ENCODE measurements at places on chromosomes 11 and 22. TPM values are rescaled to one million over a fixed set of nuclear protein-coding genes. Genes with fewer than 3 reads are reported as not detected.
A peak's percentile ranks its signal among the peaks of the same experiment; 100 is the strongest.

TP53AIP1 gene
- 0.59 TPM for total RNA-seq

LDHAL6A gene
- total RNA-seq = not detected

DNA sequence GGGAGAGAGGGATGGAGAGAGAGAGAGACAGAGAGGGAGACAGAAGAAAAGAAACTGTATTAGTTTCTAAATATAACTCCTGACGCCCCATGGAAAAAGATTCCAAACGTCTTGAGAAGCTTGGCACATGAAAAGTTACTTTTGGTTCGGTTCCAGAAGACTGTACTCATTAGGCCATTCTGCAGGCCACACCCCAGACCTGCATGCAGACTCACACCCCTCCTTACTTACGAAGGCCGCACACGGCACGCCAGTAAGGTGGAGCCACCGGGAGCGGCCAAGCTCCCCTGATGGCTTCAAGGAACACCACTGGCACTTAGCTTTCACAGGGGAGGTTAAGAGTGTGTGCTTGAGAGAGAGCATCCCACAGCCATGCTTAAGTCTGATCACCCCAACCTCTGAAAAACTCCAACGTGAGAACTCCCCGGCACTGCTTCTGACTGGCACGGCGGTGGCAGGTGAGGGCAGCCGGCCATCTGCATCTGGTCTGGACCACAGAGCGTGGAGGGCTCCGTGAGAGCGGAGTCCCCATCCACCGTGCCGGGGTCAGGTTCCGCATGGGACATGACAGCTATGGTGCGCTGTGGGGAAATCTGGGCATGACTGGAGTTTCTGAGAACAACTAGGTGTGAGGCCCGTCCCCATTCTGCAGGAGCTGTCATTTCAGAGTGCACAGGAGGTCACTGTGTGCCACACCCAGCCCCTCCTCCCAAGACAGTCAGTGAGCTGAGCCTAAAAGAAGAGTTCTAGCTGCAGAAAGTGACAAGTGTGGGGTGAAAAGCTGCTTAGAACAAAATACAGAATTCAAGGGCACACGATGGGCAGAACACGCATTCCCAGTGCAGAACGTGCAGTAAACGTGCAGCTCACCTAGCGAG lies 62.4 kb downstream of the MYH9 start:
- H3K4me3 ChIP-seq = peak overlapping the region; percentile 44
- peak; percentile 92 for DNase-seq
- H3K4me1 ChIP-seq = peaks cover 52% of the 10 kb centered on the region
- peak overlapping the region; percentile 97 for H3K27ac ChIP-seq
- peaks cover 6% of the 10 kb centered on the region for H3K36me3 ChIP-seq
- H3K27me3 ChIP-seq = no peaks in the 10 kb centered on the region

GRCh38 chr11:17683377-17684161 lies 35.8 kb upstream of the MYOD1 start:
- no peak for DNase-seq
- H3K27me3 ChIP-seq = no peaks in the 10 kb centered on the region
- no peaks in the 10 kb centered on the region for H3K4me1 ChIP-seq
- H3K36me3 ChIP-seq = no peaks in the 10 kb centered on the region
- no peak overlapping the region for H3K27ac ChIP-seq
- no peak overlapping the region for H3K4me3 ChIP-seq

SPATA19 gene
- not detected for total RNA-seq

- DNase-seq = no peak
- H3K36me3 ChIP-seq = no peaks in the 10 kb centered on the region
- H3K27ac ChIP-seq = no peak overlapping the region
- H3K4me3 ChIP-seq = no peak overlapping the region
Observed at GRCh38 chr22:36233796-36234195, 5.5 kb downstream of the APOL2 start.

C1QTNF6 gene
- 3.6 TPM for total RNA-seq

ZNF280B gene
- 0.33 TPM for total RNA-seq

- peak; percentile 46 for DNase-seq
- no peaks in the 10 kb centered on the region for H3K4me1 ChIP-seq
- no peaks in the 10 kb centered on the region for H3K27me3 ChIP-seq
- H3K27ac ChIP-seq = peak within 1 kb of the TSS; percentile 53
- H3K36me3 ChIP-seq = no peaks in the 10 kb centered on the region
Observed at GRCh38 chr22:24805790-24806662, at the start of gene SGSM1. Gene SGSM1, plus strand, starts transcription at chr22:24806211. Its CDS starts 115 bp downstream, at chr22:24806326.

- no peaks in the 10 kb centered on the region for H3K4me1 ChIP-seq
- no peaks in the 10 kb centered on the region for H3K36me3 ChIP-seq
- H3K4me3 ChIP-seq = no peak overlapping the region
- DNase-seq = no peak
- peaks cover 60% of the 10 kb centered on the region for H3K27me3 ChIP-seq
- no peak overlapping the region for H3K27ac ChIP-seq
Observed at GRCh38 chr22:47563406-47564157, 801.1 kb downstream of the TBC1D22A start.

TRIM48 gene
- total RNA-seq = not detected

DNA sequence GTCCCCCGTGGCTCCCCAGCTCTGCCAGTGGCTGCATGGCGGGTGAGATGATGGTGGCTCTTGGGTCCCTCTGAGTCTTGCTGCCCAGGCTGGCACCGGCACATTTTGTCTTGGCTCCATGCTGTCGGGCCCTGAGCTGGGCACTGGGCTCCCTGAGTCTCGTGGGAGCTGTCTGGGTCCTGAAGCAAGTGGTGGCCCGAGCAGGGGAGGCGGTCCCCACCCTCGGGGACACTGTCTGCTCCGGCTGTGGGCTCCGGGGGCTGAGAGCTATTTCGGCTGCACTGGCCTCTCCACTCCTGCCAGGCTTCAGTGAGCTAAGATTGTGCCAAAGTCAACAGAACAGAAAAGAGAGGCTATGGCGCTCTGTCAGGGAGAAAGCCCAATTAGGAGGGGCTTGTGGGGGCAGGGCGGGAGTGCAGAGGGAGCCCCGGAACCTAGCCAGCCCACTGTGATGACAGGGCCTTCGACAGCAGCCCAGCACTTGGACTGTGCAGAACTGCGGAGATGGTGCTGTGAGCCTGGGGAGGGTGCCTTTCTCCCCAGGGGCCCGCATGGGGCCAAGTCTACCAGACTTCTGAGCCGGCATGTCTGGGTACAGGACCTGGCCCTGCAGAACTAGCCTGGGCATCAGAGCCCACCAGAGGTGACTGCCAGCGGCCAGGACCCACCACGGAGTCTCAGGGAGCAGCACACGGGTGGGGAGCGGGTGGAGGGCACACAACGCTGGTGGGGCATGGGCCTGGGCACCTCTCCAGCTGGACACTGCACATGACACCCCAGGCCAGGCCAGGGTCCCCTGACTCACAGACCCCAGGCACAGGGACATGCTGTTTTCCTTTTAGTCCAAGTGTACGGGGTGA lies 38.0 kb downstream of the RTN4R start:
- no peak overlapping the region for H3K4me3 ChIP-seq
- no peaks in the 10 kb centered on the region for H3K27me3 ChIP-seq
- DNase-seq = no peak
- H3K4me1 ChIP-seq = no peaks in the 10 kb centered on the region

All from breast epithelium (tissue), 4 donors.